Activated gamma-delta T cell treated with Interleukin-2 at 50 U/mL for 16 hours (primary cell): ENCODE measurements at places on chromosomes 13 and 19.

DNA sequence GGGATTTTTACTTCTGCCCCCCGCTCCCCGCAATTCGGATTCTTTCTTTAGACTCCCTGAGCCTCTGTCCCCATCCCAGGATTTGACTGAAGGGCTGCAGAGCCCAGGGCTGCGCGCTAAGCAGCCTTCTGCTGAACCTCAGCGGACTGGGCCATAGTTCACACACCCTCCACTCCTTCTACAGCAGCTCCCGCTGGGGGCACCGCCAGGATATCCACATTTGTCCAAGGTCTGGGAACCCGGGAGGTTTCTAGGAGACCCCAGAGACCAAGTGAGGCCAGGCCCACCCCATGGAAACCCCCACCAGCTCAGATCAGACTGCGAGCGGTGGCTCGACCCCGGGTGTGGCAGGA, 463.3 kb downstream of the ITGBL1 start:
- no peak for DNase-seq

DNA sequence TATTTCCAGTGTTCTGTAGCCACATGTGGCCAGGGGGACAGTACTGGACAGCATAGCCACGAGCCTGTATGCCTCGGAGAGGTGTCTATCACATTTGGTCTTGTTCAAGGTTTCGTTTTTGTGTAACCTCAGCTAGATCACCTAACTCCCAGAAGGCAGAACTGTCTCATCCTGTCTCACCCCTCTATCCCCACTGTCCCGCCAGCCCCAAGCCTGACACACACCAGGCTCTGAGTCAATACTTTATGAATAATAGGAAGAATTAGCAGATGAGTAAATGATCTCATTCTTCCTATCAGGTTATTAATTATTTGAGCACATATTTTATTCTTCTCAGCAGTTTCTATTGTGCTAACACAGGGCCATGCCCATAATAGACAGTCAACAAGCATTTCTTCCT, 132.2 kb downstream of the NUFIP1 start:
- DNase-seq: no peak

DNA sequence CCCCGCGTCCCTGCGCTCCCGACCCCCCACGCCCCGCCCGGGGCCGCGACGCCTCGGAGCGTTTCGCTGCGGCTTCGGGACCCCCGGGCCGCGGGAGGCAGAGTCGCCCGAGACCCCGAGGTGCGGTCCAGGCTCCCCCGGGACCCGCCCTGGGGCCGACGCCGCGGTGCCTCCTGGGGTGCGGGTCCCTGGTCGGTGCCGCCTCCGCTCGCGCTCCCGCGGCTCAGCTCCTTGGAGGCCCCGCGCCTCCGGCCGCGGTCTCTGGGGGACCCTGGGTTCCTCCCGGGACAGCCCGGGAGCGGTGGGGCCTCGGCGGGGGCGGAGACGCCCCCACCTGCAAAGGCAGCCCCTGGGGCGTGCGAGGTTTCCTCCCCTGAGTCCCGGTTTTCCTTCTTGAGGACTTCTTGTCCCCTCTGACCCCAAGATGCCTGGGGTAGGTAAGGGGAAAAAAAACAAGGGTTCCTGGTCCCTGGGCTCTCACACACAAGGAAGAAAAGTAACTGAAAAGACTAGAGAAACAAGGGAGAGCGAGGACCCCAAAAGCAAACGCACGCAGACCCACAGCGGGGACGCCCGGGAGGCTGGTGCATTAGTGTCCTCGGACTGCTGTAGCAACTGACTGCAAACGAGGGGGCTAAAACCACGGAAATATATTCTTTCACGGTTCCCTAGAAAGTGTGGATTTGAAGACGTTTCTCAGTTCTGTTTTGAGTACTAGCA, 740 bp downstream of the ZNF555 start:
- DNase-seq: no peak

DNA sequence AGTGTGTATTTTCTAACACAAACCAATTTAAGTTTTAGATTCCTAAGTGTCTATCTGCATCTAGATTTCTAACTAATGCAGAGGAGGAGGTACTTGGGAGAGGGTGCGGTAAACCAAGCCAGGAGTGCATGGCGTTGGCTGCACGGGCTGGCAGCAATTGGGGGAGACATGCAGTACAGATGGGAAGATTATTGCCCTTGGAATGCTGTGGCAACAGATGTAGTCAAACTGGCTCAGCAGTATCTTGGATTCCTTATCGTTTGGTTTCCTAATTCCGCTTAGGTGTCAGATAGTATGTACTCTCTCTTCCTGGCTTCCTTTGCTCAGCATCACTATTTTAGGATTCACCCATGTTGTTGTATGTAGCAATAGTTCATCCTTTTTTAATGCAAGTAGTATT, 29.4 kb upstream of the STK24 start:
- no peak for DNase-seq

DNA sequence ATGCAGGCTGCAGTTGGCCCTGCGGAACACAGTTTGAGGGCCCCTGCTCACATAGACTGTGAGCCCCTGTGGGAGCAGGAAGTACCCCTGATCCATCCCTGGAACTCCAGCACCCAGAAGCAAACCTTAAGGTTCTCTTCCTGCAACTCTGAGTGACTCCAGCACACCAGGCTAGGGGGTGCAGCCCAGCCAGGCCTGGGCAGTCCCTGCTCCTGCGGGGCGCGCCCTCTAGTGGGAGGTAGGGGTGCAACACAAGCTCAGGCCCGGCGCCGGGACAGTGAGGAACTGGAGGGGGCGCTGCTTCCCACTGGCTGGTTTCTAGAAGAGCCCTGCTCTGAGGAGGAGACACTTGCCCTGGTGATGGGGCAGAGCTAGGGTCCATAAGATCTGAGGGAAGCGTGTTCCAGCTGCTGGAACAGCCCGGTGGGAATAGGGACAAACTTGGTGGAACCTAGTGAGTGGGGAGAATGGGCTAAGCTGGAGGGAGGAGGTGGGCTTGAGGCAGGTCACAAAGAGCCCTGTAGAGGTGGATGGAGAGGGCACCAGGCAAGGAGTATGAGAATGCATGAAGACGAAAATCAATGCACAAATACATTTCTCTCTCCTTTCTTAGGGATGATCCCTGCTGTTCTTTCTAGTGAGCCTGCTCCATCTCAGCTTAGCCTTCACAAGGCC, 5.0 kb downstream of the ZSCAN5A start:
- DNase-seq: peak; percentile 39

DNA sequence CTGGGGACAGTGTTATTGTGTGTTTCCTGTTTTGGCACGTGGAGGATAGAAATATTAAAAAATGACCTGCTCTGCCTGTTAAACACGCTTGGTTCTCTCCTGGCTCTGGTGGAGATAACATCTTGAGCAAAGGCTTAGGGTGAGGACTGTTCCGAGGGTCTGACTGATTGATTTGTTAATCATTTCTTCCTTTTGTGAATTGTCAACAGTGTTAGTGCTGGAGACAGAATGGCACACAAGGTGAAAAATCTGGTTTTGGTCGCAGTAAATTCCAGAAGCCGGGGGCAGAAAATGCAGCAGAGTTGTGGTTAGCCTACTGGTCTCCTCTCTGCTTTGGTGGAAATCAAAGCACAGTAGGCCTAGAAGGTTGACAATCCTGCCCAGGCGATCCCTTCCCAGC, 163.6 kb downstream of the FGF9 start:
- DNase-seq: no peak

- DNase-seq: no peak
Measured at GRCh38 chr13:84946192-84946591, 853.0 kb downstream of the SLITRK6 start.

GRCh38 chr19:29878973-29879654, 62.9 kb upstream of the URI1 start:
- no peak for DNase-seq

DNA sequence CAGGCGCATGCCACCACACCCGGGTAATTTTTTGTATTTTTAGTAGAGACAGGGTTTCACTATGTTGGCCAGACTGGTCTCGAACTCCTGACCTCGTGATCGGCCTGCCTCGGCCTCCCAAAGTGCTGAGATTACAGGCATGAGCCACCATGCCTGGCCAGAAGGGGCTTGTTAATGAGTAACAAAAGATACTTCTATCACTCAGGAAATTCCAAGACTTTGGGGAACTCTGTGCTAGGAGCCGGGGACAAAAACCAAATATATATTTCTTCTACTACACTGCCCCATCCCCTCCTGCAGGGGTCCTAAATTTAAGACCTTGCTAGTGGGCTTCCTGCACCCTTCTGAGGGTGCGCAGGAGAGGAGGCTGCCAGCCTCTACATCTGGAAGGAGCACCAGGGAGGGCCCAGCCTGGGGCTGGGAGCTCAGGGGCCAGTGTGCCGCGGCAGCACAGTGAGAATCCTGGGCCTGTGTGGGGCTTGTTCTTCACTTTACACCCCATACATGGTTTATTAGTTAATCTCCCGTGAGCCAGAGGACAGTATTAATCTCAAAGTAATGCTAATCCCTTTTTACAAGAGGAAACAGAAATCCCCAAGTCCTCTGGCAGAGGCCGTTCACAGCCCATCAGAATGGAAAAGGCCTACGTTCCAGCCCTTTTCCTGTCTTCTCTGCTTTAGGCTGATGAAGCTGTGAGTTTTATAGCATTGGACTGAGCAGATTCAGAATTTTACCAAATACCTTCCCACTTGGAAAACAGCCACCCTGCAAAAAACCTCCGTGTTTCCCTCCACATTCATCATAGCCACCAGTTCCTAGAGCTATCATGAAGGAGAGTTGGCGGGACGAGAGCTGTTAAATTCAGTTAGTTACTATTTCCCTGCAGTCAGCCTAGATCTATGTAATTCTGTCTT, 44.4 kb upstream of the NPAS1 start:
- DNase-seq: no peak

- no peak for DNase-seq
Measured at GRCh38 chr13:45064889-45065288, 55.4 kb upstream of the GTF2F2 start.

DNA sequence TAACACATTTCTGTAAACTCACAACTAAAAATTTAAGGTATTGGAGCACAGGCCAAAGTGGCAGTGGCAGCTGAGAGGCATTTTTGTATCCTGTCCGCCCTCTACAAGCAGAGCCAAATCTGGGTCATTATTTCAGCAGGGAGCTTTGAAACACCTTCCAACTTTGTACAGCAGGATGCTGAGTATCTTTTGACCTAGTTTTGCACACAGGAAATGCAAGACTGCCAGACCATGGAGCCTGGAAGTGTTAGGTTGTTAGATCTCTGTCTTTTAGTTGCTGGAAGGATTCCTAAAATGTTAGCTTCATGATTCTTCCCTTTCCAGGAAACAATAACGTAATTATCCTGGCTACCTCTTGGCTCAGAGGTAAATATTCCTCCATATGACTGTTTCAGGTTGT, 148.6 kb upstream of the ATXN8OS start:
- DNase-seq: no peak

GRCh38 chr13:80314711-80315653, 25.9 kb downstream of the SPRY2 start:
- DNase-seq: no peak

DNA sequence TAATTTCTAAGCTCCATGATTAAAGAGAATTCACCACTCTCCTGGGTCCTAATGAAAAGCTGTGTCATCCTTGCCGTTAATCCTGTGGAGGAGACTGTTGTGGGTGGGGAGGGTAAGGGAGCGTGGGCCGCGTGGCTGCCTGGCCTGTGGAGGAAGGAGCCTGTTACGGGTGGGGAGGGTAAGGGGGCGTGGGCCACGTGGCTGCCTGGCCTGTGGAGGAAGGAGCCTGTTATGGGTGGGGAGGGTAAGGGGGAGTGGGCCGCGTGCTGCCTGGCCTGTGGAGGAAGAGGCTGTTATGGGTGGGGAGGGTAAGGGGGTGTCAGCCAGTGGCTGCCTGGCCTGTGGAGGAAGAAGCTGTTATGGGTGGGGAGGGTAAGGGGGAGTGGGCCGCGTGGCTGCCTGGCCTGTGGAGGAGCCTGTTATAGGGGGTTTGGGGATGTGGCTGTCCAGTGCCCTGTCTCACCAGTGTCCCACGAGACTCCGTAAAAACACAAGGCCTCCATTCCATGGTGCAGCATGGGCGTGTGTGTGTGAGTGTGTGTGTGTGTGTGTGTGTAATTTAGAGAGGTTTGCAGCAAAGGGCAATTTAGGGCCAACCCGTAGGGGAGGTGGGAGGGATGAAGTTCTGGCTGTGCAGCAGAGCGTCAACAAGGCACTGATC, 15.6 kb upstream of the DCUN1D2 start:
- no peak for DNase-seq

DNA sequence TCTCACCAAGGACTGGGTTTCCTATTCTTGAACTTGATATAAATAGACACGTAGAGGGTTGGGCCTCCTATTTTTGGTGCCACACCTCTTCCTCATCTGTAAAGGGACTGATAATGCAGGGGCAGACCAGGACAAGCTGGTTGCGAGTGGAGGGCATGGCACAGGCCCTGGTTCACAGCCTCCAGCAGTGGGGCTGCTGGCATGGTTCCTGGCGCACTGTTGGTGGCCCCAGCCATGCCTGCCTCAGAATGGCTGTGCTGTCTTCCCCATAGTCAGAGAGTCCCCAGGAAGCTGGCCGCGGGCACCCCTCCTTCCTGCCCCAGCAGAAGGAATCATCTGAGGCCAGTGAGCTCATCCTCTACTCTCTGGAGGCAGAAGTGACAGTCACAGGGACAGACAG, 10.5 kb upstream of the OVOL3 start:
- no peak for DNase-seq

GRCh38 chr19:719636-720344, 11.1 kb downstream of the PALM start:
- no peak for DNase-seq

GRCh38 chr19:55368701-55369563, 1.3 kb downstream of the IL11 start:
- DNase-seq: no peak

DNA sequence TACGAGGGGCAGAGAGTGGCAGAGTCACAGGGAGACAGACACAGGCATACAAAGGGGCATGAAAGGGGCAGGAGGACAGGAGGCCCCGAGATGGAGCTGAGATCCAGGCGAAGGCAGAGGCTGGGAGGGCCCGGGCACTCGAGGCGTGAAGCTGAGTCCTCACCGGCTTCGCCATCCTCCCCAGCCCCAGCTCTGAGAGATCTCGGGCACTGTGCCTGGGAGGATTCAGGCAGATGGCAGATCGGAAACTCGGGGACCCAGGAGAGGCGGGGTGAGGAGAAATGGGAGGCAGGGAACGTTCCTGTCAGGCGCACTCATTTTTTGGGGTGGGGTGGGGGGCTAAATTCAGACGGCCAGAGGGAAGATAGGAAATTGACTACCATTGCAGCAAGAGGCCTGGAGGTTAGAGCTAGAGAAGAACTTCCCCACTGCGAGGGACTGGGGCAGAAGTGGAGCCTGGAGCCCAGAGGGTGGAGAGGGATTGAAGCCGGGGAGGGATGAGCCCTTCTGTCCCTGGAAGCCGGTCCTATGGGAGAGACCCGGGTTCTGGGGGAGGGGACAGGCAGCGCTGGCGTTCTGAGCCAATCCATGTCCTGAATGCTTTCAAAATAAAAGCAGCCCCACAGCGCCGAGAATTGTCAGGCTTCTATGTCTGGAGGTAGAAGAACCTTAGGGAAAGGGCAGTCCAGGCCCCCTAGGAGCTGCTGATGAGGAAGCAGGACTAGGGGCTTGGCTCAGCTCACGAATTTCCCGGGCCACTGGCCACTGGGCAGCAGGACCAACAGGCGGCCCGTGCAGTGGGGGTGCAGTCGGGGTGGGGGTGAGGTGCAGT, 12.6 kb downstream of the LRRC4B start:
- DNase-seq: no peak

- no peak for DNase-seq
Measured at GRCh38 chr13:99087954-99088491, 110.2 kb upstream of the DOCK9 start.

GRCh38 chr19:49716154-49716553, 25.2 kb downstream of the CPT1C start:
- no peak for DNase-seq

- DNase-seq: no peak
Measured at GRCh38 chr19:30848636-30849425, 476.6 kb downstream of the ZNF536 start.
